Activated CD8-positive, alpha-beta memory T cell treated with anti-CD3 and anti-CD28 coated beads, Interleukin-2, amount 50 U/mL, for 48 hours (primary cell): ENCODE measurements at places on chromosomes 12 and 14.

DNA sequence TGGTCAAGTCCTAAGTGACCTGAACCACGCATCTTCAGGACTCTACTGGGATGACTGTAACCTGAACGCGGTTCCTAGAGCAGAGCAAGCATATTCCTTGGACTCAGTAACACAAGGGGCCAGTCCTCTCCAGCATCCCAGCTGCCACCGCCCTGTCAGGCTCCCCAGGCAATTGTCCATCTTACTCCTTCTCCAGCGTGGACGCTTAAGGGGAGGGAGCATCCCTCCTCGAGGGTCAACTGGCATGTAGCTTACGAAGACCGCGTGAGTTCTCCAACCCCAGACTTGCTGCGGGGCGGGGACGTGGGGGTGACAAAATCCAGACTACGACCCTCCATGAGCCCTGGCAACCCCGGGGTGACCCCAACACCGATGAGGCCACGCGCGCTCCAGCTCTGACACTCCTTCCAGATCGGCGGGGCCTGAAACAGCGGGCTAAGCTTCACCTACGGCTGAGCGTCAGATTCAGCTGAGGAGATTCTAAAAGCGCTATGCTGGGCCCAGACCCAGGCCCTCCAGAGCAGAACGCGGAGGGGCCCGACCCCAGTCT lies 846 bp upstream of the MTHFD1 start:
- DNase-seq: no peak

GRCh38 chr14:102949062-102949800 lies 26.8 kb downstream of the AMN start:
- peak; percentile 63 for DNase-seq

GRCh38 chr12:53575502-53576249 lies 50.5 kb downstream of the ATF7 start:
- no peak for DNase-seq

DNA sequence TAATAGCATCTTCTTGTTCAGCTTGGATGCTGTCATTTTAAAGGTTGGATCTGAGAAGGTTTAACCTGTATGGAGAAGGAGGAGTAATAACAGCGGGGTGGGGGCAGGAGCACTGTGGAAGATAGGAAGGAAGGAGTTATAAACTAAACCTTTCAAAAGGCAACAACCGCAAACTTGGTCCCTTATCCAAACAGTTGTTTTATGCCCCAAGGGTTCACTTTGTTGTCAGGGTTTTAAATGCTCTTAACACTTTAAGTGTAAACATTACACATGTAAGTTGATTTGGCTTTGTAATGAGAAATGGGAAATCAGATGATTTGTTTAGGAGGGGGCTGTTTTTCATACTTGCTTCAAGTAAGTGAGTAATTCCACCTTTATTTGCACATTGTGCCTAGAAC lies 3.0 kb downstream of the NPAS3 start:
- no peak for DNase-seq

- DNase-seq: peak; percentile 87
These were observed at the start of gene ATP2B1 for GRCh38 chr12:89708565-89709156. TSS of gene ATP2B1 (minus strand) at chr12:89708838. CDS start at chr12:89655886, 52,952 bp downstream.

DNA sequence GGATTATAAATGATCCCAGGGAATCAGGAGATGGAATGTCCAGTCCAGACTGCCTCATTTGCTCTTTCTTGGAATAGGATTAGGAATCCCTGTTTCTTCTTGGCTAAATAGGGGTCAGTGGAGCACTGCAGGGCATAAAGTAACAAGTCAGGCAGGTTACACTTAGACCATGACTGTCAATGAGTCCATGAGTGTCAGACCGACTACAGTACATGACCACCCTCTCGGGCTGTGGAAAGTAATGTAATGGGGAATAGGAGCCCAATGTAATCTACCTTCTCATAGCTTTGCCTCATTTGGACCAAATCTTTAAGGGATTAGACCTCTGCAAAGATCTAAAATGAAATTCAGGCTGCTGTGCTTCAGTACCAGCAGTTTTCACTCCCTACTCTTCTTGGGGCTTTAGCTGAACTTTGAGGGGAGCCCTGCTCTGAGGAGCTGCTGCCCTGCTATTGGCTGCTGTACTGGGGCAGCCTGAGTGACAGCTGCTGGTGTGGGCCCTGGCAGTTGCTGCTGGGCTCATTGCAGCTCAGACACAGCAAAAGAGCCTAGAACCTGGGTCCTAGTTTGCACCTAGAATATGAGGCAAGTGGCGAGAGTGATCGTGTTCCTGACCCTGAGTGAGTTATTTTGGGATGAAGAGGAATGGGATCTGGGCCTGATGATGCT lies 62.2 kb upstream of the OR4E1 start:
- no peak for DNase-seq

DNA sequence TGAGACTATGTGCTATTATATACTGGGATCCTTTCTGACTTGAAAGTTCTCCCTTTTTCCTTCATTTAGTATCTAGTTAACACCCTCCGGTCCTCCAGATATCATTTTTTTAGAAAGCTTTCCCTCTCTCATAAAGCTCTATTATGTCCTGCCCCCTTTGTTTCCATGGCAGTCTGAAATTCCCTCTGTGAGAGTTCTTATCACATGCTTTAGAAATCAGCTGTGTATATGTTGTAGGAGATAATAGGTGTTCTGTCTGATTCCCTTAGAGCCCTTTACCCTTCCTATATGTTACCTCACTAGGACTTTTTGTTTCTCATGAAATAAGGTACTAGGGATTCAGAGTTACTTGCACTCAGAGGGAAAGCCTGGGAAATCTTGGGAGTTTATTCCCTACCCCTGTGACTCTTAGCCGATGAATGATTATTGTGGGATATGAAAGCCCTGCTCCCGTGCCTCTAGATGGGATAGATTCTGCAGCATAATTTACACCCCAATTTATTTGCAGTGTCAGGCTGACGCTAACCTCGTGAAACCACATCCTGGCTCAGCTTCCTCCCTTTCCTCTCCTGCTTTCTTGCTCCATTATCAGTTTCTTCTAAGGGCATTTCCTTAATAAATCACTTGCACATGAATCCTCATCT lies 448.4 kb downstream of the MDGA2 start:
- DNase-seq: no peak

DNA sequence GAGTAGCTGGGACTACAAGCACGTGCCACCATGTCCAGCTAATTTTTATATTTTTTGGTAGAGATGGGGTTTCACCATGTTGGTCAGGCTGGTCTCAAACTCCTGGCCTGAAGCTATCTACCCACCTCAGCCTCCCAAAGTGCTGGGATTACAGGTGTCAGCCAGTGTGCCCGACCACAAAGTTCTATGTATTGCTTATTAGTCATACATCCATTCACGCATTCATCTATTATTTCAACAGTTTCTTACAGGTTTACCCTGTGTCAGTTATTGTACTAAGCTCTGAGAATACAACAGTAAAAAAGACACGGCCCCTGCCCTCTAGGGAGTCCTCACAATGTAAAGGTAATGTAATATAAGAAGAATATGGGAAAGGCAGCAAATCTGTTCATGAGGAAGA lies 188.9 kb upstream of the BTG1 start:
- DNase-seq: no peak

DNA sequence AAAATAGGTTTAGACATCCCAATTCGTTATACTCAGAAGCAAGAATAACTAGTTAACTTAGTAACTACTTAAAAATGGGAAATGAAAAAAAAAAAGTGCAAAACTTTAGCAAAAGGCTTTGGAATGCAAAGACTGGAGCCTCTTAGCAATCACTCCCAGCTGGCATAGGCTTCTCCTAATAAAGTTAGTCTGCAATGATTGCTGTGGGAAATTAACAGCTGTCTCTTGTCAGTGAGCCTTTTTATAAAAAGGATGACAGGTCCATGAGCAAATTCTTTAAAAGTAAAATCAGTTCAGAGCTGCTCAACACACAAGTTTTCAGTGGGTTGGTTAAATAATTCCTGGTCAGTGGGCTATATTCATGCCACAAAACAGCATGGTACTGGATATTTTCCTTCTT lies 7.4 kb upstream of the SYCP3 start:
- no peak for DNase-seq

DNA sequence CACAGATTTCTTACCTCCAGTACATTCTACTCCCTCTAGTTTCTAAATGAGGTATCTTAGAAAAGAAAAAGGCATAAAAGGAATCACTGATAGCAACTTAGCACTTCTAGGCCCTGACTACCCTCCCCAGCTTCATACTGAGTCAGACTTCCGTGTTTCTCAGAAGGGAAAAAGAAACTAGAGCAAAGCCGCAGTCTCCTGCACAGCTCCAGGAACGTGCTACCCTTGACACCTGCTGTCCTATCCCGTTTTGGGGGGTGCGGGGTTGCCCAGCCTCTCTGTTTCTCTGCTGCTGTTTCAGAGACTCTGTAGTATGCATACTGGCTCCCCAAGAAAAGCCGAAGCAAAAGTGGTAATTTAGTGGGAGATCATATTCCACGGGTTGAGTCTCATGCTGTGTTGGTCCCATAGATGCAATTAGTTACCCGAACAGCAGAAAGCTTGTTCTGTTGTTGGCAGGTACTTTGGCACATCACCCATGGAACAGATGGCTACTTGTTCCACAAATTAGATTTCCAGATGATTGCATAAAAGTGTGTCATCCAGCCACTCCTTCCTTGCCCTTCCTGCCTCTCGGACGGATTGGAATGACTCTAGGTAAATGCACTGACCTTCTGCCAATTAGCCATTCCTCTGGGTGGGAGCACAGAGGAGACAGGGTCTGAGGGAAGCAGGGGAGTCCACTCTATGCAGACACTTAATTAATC lies 438.1 kb downstream of the FUT8 start:
- DNase-seq: no peak

GRCh38 chr12:117437516-117438255 lies 76.3 kb upstream of the NOS1 start:
- DNase-seq: no peak

DNA sequence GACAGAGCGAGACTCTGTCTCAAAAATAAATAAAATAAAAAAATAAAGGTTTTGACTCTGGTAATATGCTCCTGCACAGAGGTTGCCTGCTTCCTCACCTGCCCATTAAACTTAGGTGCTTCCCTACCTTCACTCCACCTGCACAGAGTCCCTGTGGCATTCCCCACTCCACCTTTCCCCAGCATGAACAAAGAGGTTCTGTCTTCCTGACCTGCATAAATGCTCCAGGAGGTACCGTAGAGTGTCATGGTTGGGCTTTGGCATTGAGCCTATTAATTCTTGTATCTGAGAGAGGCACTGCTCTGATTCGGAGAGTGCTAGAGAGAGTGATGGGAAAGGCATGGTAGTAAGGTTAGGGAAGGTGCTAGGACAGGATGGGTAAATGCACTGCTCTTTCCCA lies 6.3 kb downstream of the ARHGAP9 start:
- no peak for DNase-seq

- DNase-seq: no peak
These were observed 22.2 kb downstream of the A2ML1 start for GRCh38 chr12:8844665-8845064.

- no peak for DNase-seq
These were observed 128.0 kb downstream of the RFLNA start for GRCh38 chr12:124422570-124423523.

GRCh38 chr14:56160088-56160487 lies 41.9 kb downstream of the PELI2 start:
- DNase-seq: no peak

DNA sequence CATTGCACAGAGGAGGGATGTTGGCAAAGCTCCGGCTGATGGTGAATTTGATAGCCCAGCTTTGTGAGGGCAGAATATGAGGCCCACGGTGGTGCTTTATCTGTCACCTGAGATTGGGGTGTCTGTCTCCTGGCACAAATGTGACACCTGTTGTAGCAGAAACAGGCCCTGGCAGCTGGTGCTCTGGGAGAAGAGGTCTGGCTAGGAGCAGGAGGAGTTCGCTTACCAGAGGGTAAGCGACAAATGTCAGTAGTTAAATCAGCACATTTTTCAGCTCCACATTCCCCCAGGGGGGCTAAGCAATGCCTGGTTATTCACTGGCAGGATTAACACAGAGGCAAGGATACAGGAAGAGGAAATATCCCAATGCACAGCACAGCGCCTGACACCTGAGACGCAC lies 71.1 kb downstream of the B4GALNT3 start:
- no peak for DNase-seq

GRCh38 chr12:30882706-30883105 lies 43.8 kb upstream of the TSPAN11 start:
- DNase-seq: no peak

DNA sequence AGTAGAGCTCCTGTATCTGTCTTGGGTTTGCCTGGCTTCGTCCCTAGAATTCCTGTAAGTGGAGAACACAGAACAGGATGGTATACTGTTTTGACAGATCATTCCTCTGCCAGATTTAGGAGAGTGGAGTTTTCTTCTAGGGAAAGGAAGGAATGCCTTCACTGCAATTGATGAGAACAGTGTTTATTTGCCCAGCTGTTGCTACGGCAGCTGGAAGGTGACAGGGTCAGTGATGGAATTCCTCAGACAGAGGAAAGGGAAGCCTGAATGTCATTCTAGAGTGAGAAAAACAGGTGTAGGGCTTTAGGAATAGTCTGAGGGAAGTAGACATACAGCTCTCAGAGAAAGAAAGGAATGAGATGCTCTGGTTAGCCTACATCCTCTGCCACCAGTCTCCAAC lies 11.7 kb downstream of the CSRNP2 start:
- no peak for DNase-seq

DNA sequence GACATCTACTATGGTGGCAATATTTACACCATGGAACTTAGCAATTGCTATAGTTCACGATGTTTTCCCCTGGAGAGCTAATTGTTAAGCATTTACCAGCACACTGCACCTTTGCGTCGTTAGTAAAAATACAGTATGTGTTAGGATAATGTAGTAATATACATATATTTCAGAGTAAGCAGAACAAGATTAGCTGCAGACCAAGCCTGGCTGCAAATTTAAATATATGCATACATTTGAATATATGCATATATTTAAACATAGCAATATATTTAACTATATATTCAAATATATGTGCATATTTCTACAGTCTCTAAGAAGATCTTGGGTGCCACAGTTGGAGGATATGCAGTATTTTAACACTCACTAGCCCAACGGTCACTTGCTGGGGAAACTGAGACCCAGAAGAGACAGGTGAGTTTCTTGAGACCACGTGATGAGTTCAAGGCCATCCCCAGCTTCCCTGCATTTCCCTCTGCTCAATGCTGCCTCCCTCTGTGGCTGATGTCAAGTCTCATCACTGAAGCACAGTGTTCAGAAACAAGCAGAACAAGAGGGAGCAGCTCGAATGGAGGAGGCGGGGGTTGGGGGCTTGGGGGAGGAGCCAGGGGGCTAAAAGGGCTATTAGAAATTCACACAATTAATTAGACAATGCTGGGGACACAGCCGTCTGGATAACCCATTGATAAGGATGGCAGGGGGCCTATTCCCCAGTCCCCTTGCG lies 708.0 kb downstream of the MED13L start:
- DNase-seq: no peak

GRCh38 chr14:91241863-91242262 lies 2.6 kb downstream of the GPR68 start:
- no peak for DNase-seq
